ENCODE measurements at places on chromosomes 4 and X.

DNA sequence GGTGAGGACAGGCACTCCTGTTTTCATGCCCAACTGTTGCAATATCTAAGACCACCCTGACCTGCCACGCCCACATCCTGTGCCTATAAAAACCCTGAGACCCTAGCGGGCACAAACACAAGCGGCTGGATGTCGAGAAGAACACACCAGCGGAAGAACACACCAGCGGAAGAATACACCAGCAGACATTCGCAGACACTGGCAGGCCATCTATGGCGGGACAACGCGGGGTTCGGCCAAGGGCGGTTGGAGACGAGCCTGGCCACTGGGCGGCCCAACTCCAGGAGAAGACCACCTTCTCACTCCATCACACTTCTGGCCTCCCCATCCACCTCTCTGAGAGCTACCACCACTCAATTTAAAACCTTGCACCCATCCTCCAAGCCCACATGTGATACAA lies 361.4 kb downstream of the FAT4 start:
- no peak for DNase-seq

DNA sequence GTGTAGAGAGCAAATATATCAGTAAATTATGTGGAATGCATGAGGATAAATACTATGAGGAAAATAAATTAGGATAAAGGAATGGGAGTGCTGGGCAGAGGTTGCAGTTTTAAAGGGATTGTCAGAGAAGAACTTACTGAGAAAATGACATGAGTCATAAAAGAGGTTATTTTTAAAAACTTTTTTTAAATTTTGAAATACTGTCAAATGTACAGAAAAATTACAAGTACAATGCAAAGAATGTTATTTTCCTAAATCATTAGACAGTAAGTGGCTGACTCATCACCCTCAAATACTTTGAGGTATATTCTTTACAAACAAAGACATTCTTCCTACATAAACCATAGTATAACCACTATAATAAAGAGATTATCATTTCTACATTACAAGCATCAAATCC lies 29.8 kb upstream of the H2AZ1 start:
- no peak for DNase-seq

GRCh38 chr4:2688697-2689096 lies 67.4 kb downstream of the TNIP2 start:
- DNase-seq, result no peak

DNA sequence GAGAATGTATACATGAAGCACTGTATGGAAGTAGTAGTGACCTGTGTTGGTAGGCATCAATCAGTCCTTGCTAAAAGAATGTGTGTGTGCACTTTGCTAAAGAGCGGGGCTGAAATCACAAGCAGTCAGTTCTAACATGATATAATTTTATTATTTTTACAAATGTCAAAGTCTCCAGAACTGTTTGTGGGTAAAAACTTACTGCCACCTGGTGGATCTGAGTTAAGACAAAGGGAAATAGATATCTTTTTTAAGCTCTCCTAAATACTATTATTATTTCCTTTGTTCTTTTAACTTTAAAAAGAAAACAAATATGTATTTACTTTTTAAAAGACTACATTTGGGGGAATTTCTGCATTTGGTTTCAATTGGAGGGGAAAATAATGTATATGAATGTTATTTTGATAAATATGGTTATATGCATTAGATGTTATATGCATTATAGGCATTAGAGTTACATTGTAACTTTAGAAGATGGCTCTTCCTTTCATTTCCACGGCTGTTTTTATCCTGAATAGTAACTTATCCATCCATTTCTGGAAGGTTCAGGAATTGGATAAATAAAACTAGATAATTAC lies 7.8 kb upstream of the CLOCK start:
- no peak for DNase-seq

GRCh38 chr4:171157462-171158082 lies 655.6 kb upstream of the GALNTL6 start:
- no peak for DNase-seq

DNA sequence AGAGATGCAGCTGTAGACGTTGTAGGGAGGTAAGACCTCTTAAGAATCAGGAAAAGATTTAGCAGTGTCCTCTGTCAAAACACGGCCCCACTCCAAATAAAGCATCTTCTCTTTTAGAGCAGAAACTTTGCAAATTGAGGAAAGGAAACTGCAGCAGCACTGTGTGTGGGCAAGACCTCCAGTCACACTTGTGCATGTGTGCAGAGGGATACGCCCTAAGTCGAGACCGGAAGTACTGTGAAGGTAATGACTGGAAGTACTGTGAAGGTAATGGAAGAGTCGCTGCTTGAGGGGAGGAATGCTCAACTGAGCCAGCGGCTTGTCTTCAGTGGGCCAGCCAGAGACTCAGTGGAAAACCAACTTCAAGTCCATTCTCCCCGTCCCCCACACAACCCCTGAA lies 46.5 kb downstream of the EGF start:
- no peak for DNase-seq

DNA sequence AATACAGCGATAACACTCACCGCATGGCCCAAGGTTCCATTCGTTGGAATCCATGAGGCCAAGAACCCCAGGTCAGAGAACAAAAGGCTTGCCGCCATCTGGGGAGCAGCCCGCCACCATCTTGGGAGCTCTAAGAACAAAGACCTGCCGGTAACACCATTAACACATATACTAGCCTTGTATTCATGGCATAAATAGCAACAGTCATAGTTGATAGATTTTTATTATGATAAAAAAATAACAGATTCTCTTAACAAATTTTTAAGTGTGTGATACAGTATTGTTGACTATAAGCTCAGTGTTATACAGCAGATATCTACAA lies 309.4 kb downstream of the GLUD2 start:
- no peak for DNase-seq

GRCh38 chrX:31298916-31299315 lies 227.1 kb upstream of the FTHL17 start:
- no peak for DNase-seq

DNA sequence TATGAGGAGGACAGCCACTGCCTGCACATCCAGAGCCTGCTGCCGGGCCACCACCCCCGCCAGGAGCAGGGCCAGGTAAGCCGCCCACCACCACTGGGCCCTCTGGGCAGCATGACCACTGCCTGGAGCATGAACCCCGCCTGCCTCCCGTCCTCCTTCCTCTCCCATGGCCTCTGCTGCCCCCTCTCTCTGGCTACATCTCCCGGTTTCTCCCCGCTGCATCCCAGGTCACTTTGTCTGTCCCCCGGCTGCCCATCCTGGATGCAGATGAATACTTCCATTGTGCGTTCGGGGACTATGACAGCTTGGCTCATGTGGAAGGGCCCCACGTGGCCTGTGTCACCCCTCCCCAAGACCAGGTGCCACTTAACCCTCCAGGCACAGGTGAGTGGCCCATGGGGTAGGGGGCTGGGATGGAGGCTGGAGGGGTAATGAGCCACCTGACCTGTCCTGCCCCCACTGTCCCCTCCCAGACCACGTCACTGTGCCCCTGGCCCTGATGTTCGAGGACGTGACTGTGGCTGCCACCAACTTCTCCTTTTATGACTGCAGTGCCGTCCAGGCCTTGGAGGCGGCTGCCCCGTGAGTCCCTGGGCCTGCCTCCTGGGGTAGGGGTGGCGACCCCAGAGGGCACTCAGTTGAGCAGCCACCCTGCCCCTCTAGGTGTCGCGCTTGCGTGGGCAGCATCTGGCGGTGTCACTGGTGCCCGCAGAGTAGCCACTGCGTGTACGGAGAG lies 6.0 kb downstream of the PLXNB3 start:
- no peak for DNase-seq

GRCh38 chrX:819684-820083 lies 189.1 kb downstream of the SHOX start:
- no peak for DNase-seq

DNA sequence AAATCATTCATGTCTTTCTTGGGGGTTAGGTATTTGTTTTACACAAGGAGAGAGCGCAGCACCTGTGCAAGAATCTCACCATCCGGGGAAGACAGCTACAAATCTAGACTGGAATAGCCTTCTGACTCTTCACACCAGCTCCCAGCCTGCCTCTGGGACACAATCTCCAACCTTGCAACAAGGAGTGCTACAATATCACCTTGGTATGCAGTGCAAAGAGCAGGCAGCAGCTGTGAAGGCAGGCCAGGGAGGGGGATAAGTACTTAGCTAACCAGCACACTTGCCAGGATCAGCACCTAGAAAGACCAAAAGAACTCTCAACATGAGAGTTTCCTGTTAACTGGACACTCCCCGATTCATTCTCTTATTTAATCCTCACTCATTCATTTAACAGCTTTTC lies 235.3 kb downstream of the AR start:
- no peak for DNase-seq

DNA sequence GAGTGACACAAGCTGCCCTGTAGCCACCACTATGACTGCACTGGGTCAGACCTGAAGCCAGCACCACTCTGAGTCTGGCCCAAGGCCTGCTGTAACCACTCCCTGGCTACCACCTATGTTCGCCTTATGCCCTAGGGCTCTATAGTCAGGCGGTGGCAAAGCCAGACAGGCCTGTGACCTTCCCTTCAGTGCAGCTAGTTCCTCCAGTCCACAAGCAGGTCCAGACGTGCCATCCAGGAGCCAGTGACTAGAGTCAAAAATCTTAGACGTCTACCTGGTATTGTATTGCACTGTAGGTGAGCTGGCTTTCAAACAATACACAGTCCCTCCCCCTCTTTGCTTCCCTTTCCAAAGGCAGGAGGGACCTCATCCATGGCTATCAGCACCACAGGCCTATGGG lies 54.0 kb upstream of the RNF128 start:
- no peak for DNase-seq

- DNase-seq, result no peak
These were observed 1255.7 kb downstream of the ADGRL3 start for GRCh38 chr4:62455871-62456270.

DNA sequence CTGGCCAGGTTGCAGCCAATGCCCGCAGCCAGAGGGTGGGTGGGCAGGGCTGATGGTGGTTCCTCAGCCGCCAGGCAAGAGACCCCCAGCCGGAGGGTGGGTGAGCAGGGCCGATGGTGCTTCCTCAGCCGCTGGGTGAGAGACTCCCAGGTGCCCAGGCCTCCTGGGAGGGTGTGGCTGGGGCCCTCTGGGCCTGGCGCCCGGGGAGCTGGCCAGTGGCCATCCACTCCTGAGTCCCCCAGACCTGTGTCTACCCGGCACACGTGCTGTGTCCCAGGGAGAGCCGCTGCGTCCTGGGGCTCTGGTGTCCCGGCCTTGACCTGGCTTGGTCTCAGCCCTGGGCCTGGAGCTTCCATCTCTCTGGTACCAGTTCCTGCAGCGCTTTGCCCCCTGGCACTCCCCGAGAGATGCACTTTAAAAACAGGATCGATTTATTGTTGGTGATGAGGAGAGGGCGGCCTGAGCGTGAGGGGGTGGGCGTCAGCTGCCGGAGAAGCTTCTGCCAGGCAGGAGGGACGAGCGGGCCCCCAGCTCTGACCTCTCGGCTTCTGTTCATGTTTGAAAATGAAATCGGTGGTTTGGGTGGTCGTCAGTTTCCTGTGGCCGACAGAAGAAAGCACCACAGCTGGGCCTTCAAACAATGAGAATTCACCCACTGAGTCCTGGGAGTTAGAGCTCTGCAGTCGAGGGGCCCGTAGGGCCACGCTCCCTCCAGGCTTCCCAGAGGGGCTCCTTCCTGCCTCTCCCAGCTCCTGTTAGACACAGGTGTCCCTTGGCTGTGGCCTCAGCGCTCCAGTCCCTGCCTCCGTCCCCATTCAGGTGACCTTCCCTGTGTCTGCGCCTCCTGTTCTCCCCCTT lies 6.5 kb downstream of the DOK7 start:
- no peak for DNase-seq

- DNase-seq, result no peak
These were observed 410.4 kb downstream of the INPP4B start for GRCh38 chr4:142435599-142436235.

- DNase-seq, result no peak
These were observed 161.5 kb downstream of the SOWAHB start for GRCh38 chr4:76736414-76736813.

GRCh38 chr4:184706453-184706852 lies 27.4 kb downstream of the CENPU start:
- no peak for DNase-seq

DNA sequence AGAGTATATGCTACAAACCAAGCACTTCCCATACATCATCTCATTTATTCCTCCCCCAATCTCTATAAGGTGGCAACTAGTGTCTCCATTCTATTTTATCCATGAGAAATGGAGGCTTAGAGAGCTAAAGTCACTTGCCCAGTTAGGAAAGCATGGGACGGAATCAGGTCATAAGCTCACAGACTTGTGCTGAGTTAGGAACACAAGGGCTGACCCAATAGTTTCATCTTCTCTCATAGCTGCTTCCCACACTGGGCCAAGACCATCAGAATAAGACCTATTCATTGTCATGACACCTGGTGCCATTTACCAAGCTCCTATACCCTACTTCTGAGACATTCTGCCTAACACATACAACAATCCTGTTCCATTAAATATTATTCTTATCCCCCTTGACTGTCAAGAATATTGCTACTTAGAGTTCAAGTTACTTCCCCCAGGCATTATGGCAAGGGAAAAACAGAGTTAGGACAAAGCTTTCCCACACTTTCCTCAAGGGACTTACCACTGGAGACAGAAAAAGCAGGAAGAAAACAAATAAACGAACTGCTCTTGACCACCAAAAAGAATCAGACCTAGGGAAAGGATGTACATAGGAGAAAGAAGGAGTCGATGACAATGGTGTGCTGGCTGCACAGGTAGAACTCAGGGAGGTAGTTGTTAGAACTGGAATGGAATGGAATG lies 167.8 kb downstream of the LDB2 start:
- DNase-seq, result no peak

- DNase-seq, result no peak
These were observed 10.4 kb upstream of the MSX1 start for GRCh38 chr4:4849106-4849505.

DNA sequence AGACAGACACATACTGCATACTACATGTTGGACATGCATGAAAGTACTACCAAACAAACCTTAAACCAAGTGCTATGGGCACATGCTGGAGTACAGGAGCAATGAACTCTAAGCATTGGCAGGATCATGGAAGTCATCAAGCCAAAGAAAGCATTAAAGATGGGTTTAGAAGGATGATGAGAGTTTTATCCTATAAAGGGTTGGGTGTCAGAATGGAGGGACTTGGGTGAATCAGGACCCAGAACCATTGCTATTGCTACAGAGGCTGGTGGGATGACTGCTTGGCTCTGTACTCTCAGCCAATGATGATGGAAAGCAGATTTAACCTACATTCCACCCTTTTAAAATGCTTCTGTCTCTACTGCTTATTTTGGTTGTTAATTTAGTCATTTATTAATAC lies 233.9 kb upstream of the EDA2R start:
- no peak for DNase-seq

- DNase-seq, result no peak
These were observed 61.9 kb upstream of the IRF2 start for GRCh38 chr4:184536065-184536880.

Measured in cortex of kidney (tissue), 1 donor.